ENCODE measurements at places on chromosomes 6 and 20.
A peak's percentile ranks its signal among the peaks of the same experiment; 100 is the strongest.

- DNase-seq, result no peak
Measured at GRCh38 chr6:147156218-147156617, 48.0 kb upstream of the STXBP5 start.

DNA sequence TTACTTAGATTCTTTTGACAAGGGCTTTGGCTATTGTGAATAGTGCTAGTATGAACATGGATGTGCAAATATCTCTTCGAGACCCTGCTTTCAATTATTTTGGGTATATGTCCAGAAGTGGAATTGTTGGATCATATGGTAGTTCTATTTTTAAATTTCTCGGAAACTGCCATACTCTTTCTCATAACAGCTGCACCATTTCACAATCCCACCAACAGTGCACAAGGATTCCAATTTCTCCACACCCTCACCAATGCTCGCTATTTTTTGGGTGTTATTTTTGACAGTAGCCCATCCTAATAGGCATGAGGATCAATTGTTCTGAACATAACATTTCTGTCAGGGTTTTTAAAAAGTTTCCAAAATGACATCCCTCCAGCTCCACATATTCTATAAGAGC is 69.2 kb upstream of the ESR1 start:
- DNase-seq, result no peak

DNA sequence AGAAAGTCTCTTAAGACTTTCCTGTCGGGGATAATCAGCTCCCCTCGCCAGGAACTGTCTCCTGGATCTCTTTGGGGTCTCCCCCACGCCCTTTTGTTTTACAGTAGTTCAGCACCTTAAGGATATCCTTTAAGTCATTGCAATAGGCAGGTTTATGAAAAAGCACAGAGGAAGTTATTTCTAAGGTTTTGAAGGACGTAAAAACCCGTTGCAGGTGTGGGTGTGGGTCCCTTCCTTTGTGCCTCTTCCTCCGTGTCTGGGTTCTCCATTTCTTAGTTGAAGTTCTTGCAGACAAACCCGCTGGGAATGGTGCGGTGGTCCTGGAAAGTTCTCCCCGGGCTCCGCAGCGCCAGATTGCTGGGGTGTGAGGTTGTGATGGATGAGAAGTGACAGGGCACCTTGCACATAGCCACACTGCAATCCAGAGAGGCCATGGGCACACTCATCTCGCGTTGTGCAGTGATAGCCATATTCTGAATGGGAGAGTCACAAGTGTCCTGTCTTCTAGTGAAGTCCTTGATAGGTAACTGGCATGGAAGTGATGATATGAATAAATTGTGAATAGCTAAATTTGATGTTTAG is 65.2 kb downstream of the GTF2H5 start:
- no peak for DNase-seq

DNA sequence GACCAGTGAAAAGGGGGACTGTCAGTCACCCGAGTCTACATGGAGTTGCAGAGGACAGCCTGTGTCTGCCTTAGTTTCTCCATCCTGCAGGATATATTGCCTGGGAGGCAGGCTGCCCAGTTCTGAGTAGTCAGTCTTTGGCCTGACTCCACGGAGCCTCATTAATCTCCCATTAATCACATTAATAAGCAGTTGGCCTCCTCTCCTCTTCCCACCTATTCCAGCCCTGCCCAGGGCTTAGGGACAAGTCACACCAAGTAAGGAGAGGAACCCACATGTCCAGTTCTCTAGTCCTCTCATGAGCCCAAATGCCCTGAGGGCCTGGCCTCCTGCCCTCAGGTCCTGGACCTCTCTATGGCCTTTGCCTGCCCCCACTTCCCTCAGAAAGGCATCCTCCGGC is 1.3 kb upstream of the MUCL3 start:
- DNase-seq, result no peak

GRCh38 chr6:39357998-39358686 is 35.6 kb upstream of the KCNK16 start:
- DNase-seq, result peak; percentile 13

- DNase-seq, result peak; percentile 91
Measured at GRCh38 chr6:27479319-27480182, 6.6 kb upstream of the ZNF184 start.

DNA sequence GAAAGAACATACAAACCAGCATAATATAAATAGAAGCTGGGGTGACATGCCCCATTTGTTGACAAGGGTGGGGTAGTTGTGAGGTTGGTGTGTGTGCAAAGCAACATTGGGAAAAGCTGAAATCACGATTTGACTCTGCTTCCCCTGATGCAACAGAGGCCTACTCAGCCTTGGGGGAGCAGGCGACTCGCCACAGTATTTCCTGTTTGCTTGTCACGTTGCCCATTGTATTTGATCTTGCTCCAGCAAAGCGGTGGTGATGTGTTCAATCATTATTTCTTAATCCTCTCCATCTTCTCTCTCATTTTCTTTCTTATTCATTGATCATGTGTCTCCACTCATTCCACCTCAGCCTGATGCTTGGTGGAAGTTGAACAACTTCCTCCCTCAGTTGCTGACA is 165.8 kb upstream of the CITED2 start:
- DNase-seq, result peak; percentile 60

- no peak for DNase-seq
Measured at GRCh38 chr20:53146201-53146891, 174.2 kb downstream of the TSHZ2 start.

GRCh38 chr6:43055966-43056365 is 2.3 kb upstream of the CUL7 start:
- no peak for DNase-seq

GRCh38 chr6:133326584-133326983 is 85.4 kb downstream of the EYA4 start:
- no peak for DNase-seq

DNA sequence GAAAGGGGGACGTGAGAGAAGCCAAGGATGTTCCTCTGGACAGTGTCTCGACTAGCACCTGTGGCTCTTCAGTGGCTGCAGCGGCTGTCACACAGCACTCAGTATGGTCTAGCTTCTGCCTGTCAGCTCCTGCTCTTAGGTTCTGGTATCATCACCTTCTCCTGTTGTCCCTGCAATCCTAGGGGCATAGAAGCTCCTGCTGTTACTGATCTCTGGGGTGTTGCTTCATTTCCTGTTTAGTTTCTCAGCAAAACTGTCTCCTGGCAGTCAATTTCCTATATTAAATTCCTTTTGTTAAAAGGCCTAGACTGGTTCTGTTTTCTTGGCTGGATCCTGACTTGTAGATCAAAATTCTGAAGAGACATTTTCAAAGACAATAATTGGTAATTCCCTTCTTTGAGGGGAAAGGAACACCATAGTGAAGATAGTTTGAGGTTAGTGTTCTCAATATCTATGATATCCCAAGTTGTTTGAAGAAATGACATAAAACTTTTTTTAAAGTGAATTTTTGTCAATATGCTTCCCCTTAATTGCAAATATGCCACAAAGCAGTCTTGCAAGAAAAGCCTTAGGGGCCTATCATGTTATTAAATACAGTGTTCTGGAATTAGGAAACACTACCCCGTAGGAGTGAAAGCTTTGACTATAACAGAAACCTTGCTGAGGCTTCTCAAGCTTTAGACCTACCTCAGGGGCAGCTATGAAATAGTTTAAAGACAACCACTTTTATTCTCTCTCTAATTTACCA is 148.5 kb downstream of the KIF6 start:
- no peak for DNase-seq

DNA sequence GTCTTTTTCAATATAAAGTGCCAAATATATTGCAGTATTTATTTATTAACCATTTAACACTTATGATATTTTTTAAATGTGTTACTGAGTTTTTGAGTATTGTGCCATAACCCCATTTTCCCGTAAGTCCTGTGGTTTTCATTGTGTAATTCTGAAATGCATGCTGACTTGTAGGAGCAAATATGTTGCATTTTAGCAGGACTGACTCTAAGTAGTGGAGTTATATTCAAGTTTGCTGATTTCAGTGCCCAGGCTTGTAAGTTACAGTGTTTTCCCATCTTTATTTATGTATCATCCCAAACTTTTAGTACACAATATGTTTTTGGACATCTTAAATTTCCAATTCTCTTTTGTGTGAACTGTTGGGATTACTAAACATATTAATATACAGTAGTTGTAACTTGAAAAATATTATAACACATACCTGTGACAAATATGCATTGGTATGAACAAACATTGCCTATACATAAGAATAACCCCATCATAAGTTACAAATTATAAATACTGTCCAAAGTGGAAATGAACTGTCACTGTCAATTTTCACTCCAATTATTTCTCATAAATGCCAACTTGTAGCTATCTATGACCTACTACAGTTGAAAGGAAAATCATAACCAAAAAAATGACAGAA is 179.3 kb upstream of the RUNX2 start:
- peak; percentile 91 for DNase-seq

- no peak for DNase-seq
Measured at GRCh38 chr6:166057431-166057830, 110.2 kb downstream of the TBXT start.

DNA sequence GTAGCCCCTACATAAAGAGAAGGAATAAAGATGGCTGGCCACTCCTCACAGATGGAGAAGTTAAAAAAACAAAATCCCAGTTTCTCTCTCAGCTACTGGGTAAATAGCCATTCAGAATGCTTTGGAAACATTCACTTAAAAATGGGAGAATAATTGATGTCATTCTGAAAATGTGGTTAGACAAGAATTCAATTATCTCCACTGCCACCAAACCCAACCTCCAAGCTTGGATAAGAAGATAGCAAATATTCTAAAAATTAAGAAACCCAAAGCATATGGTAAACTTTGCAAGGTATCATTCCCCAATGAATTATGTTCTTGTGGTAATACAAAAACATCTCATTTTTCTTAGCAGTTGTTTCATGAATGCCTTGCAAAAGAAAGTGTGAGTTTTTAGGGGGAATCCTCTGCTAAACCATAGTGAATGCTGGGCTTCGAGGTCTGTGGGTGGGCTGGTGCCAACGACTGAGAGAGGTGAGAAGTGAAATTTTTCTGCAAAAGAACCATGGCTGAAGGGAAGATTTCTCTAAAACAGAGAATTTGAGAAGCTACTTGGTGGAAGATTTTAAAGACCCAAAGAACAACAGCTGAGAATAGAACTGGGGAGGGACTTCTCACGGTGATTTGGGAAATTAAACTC is 497.9 kb upstream of the JARID2 start:
- DNase-seq, result peak; percentile 84

- peak; percentile 83 for DNase-seq
Measured at GRCh38 chr6:21900730-21901129, 307.2 kb downstream of the SOX4 start.

DNA sequence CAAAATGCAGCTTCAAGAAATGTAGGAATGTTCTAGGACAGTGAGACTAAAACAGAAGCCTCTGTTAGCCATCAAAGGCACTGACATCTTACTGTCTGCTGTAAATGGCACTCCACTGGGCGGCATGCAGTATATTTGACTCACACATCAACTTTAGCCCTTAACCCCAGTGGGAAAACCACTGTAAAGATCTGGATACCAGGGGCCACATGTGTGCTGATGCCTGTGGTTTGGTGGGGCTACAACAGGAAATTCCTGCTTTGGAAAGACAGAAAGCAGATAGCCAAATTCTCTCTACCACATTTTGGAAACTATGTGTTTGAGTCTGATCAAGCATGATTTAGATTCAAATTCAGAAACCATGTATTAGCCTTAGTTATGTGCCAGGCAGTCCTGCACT is 4.3 kb downstream of the PFDN4 start:
- DNase-seq, result peak; percentile 84

DNA sequence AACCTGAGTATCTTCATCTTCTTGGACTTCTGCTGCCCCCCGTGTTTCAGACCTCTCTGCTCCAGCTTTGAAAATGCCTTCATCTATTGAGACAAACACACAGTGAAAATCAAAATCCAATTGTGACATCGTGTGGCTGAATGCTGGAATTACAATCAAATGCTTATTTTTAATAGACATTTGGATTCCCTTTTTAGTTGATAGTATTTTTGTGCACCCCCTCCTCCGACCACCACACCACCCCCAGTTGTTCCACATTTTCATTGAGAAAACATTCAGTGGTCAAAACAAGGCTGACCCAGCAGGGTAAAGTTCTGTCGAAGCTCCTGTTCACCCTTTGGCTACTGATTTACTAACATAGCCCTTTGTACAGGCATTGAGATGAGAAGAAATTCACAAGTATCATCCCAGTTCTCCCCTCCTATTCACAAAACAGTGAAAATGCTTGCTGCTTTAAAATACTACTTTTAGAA is 79.0 kb downstream of the NRSN1 start:
- peak; percentile 37 for DNase-seq

Data from amniotic epithelial cell (primary cell).